ENCODE measurements at places on chromosomes 16 and 17.

GRCh38 chr16:4529085-4530060 lies 9.2 kb downstream of the CDIP1 start:
- no peak for DNase-seq

DNA sequence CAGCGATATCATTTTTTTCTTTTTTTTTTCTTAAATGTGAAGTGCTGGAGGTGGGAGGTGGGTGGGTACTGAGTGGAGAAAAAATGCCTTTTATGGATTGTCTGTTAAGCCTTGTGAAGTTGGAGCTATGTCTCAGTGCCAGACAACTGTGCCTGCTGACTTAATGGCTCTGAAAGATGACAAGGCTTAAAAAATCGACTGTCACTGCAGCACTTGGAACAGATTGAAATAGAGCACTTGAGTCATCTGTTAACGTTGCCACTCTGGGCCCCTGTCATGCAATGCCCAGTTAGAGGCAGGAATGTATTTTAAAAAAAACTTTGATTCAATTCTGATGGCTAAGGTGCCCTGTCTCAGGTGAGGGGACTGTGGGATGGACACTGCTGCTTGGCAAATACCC lies 108.2 kb upstream of the HS3ST2 start:
- DNase-seq = no peak

DNA sequence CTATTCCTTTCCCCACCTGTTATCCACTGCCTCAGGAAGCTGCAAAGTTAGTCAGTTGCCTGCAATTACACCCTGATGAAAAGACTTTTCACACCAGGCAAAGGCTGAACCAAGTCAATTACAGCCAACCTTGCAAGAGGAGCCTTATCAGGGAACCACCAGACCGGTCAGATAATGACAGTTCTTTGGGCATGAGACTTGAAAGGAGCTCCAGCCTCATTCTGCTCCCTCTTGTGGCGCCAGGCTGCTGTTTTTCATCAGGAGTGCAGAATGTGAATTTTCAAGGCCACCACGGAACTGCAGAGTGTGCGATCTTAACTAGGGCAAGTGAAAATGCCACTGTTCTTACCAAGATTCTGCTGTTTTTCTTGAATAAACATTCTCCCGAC lies 22.5 kb downstream of the DNAI2 start:
- no peak for DNase-seq

DNA sequence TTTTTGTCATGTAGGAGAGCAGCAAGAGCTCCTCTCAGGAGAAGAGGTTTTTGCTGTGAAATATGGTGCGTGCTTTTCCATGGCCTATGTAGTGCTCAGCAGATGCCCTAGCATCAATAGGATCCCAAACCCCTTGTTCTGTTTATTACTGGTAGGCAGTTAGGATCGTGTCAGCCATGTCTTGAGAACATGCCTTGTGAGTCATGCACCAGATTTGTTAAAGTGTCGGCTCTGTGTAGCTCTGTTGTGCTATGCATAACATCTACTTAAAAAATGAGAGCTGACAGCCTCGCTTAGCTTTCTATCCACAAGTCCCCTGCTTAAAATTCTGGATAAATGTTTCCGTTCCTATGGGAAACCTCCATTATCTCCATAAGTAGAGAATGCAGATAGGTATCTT lies 4.4 kb upstream of the EIF4A3 start:
- no peak for DNase-seq

DNA sequence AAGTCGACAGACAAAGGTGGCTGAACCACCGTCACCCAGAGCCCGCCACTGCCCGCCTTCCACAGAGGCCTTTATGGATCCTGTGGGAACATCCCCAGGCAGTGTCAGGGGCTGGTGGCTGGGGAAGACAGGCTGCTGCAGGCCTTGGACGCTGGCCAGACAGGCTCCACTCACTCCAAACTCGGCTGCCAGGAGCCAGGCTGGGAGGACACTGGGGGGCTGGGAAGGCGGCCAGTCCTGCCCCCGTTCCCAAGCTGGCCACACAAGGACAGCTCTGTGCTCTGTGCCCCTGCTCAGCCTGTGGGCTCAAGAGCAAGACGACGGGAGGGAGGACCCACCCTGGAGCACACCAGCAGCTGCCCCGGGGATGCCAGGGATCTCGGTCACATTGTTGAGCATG lies 7.6 kb upstream of the LCAT start:
- no peak for DNase-seq

DNA sequence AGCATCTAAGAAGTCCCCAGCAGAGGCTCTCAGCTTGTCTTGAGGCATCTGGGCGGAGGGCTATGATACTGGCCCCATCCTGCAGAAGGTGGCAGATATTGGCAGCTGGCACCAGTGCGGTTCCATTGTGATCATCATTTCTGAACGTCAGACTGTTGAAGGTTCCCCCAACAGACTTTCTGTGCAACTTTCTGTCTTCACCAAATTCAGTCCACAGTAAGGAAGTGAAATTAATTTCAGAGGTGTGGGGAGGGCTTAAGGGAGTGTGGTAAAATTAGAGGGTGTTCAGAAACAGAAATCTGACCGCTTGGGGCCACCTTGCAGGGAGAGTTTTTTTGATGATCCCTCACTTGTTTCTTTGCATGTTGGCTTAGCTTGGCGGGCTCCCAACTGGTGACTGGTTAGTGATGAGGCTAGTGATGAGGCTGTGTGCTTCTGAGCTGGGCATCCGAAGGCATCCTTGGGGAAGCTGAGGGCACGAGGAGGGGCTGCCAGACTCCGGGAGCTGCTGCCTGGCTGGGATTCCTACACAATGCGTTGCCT lies at the start of gene CIITA:
TSS of gene CIITA (plus strand) at position 404 of the 543 bp plus-strand sequence. CDS start at position 533, 129 bp downstream.
- DNase-seq = peak; percentile 19

DNA sequence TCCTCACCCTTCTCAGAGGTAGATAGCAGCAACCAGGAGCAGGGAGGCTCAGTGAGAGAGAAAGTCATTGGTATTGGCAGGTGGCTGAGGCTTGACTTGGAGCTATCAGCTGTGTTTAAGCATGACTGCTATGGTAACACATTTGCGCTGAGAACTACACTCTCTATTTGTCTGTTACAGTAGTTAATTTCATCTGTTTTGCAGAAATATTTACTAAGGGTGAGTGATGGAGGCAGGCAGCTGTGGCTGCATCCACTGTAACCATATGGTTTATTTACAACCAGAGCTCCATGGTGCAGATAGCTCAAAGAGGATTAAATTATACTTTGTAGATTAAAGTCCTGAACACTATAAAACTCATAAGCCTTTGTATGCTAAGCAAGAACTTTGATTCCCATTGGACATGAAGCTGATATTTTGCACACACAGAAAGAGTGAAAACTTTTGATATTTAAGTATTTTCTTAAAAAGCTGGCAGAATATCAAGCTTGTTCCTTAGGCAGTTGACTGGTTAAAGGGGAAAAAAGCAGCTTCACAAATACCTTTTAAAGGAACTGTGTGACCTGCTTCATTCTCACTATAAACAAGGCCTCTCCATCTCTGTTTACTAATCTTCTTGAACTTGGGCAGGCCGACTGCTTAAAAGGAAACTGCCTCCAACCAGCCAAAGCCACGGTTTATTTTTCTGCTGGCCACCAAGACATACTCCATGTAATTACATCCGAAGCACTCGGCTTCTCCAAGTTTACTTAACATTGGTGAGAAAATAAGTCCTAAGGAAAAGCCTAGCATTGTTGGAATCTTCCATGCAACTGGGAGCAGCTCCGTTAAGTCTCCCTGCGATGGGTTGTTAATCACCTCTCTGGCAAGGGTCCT lies 299.8 kb upstream of the ZFHX3 start:
- no peak for DNase-seq

DNA sequence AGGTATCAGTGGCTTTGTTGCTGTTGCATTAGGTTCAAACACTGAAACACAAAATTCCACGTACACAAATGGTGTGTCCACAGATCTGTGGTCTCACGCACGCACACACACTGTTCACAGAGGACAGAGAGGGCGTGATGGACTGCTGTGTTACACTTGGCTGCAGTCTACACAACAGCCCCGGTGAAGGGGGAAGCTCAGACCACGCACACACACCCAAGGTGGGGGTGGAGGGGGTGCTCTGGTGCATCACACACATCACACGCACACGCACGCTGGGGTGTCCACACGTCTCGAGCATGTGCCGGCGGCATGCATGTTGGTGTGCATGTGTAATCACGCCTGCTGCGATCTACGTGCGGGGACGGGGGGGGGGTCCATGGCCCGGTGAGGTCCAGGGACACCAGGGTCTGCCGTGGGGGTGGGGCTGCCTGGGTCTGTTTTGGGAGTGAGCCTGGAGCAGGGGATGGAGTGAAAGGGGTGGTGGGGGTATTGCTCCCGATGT lies 7.3 kb downstream of the HSD3B7 start:
- no peak for DNase-seq

DNA sequence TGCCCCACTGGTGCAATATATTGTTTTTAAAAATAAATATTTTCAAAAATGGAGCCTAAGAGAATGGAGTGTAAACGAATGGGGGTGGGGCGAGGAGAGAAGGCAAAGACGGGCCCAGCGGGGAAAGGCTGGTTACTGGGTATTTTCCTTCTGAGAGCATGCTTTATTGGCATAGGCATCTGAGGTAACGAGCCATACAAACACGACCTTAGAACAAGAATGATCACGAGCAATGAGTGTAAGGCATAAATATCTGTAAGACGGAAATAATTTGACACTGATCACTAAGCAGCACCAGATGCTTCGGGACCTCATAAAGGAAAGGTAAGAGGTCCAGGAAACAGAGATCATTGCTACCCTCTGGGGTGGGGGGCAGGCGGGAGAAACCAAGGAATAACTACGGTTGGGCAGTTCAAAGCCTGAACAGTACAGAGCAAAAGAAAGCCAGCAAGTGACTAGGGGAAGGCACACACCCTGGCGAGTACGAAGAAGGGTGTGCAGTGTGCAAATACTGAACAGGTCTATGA lies 959 bp downstream of the SSH2 start:
- no peak for DNase-seq

DNA sequence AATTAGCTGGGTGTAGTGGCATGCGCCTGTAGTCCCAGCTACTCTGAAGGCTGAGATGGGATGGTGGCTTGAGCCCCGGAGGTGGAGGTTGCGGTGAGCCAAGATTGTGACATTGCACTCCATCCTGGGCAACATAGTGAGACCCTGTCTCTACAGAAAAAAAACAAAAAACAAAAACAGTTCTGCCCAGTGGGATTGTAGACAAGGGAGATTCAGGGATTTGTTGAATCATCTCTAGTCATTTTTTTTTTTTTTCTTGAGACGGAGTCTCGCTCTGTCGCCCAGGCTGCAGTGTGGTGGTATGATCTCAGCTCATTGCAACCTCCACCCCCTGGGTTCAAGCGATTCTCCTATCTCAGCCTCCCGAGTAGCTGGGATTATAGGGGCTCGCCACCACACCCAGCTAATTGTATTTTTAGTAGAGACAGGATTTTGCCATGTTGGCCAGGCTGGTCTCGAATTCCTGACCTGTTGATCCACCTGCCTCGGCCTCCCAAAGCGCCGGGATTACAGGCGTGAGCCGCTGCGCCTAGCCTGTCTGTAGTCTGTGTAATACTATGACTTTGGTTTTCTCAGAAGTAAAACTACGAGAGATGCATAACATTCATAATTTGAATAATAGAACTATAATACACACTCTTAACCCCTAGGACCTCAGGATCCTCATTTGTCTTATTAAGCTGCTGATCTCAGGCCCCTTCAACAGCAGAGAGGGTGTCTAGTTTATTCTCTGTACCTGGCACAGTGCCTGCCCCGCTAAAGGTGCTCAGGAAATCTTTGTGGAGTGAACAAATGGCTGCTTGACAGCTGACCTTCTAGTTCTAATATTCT lies 1.4 kb downstream of the TEN1 start:
- DNase-seq = no peak

DNA sequence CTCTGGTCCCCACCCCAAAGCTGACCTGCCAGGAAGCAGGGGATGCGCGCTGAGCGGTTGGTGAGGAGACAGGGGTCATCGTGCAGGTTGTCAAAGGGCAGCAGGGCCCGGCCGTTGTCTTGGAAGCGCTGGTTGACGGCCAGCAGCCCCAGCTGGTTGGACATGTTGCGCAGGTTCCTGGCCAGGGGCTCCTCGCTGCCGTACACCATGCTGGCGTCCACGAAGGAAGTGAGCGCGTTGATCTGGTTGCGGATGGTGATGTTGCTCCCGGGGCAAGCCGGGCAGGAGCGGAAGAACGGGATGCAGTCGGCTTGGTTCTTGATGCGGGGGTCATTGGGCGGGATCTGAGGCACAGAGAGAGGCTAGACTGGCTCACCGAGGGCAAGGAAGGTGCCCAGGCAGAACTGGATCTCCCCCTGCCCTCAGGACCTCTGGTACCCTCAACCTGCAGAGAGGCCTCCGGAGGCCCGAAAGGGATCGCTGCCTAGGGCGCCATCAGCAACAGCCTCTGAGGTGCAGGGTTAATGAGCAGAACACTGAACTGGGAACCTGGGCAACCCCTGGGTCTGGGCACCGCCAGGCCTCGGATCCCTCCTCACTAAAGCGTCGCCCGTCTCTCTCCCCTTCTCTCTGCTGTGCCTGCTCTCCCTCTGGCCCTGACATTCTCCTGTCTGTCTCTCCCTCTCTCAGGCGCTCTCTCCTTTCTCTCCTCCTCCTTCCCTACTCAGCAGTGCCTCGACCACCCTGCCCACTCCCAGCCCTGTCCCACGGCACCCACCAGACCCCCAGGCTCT lies 2.7 kb downstream of the MPO start:
- DNase-seq = no peak

DNA sequence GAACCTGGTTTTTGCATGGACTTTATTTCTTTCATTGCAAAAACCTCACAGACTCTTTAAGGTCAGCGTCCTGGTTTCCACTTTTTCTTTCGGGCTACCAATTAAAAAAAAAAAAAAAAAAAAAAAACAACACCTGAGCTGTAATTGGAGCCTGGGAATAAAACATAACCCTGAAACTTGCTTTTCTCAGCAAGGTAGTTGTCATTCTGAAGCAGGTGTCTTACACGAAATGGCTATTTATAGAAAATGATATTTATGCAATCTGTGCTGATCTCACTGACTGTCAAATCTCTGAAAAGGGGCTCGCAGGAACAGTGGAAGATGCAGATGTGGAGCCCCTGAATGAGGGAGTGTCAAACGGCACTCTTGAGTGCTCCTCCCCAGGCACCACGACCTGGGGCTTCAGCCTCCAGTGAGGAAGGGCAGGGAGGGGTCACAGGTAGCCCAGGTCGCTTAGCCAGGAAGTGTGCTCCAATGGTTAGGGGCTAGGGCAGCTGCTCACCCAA lies 10.4 kb upstream of the COTL1 start:
- no peak for DNase-seq

DNA sequence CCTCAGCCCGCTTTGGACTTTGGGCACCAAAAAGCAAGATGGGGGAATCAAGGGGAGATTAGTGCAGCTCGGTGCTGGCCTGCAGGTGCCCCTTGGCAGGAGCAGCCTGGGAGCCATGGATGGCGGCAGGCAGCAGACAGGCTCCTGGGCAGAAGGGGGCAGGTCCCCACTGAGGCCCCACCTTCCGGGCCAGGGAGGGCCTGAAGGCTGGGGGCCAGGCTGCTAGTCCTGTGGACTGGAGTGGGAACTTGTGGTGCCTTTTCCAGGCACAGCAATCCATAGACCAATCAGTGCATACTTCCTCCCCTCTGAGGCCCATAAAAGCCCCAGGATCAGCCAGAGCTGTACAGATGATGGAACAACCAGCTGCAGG lies 64.0 kb downstream of the USP32 start:
- DNase-seq = no peak

- no peak for DNase-seq
These were observed 46.6 kb downstream of the MPRIP start for GRCh38 chr17:17088541-17089525.

- DNase-seq = no peak
These were observed 154.8 kb upstream of the RPH3AL start for GRCh38 chr17:507441-507840.

GRCh38 chr17:75511270-75511609 lies 4.1 kb downstream of the CASKIN2 start:
- no peak for DNase-seq

- no peak for DNase-seq
These were observed 8.4 kb downstream of the ZNF652 start for GRCh38 chr17:49353607-49354006.
